ENCODE measurements at places on chromosomes 3 and 15.

DNA sequence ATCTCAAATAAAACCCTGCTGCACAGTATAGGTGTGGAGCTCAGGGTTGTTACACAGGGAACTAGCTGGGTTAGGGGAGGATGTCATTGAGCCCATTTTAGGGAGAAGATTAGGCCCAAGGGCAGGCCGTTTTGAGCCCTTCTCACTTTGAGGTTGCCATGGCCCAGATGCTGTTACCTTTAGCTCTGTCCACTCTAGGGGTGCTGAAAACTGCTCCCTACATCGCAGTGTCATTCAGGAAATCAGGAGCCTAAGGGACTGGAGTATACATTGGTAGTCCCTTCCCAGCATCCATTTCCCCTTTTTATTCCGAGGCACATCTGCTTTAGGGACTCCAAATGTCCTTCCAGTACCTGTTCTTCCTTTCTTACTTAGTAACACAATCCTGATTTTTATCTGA is 79.0 kb upstream of the SELENOK start:
- DNase-seq = no peak

DNA sequence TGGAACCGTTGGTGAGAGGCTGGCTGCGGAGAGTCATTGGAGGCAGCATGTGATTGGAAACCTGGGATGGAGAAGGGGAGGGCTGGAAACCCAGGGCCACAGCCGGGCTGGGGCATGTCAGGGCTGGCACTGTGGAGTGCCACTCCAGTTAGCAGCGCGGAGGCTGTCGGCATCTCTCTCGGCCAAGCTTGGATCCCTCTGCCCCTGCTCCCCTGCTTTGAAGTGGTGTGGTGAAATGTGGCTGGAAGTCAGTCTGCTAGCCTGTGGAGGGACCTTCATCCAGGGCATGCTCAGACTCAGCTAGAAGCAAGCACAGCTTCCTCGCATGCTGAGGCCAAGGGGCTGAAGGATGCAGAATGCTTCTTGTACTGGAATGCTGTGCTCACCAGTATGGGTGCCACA is 13.5 kb downstream of the SLCO3A1 start:
- DNase-seq = no peak

- DNase-seq = no peak
These were observed 20.4 kb downstream of the HACD3 start for GRCh38 chr15:65550681-65551098.

DNA sequence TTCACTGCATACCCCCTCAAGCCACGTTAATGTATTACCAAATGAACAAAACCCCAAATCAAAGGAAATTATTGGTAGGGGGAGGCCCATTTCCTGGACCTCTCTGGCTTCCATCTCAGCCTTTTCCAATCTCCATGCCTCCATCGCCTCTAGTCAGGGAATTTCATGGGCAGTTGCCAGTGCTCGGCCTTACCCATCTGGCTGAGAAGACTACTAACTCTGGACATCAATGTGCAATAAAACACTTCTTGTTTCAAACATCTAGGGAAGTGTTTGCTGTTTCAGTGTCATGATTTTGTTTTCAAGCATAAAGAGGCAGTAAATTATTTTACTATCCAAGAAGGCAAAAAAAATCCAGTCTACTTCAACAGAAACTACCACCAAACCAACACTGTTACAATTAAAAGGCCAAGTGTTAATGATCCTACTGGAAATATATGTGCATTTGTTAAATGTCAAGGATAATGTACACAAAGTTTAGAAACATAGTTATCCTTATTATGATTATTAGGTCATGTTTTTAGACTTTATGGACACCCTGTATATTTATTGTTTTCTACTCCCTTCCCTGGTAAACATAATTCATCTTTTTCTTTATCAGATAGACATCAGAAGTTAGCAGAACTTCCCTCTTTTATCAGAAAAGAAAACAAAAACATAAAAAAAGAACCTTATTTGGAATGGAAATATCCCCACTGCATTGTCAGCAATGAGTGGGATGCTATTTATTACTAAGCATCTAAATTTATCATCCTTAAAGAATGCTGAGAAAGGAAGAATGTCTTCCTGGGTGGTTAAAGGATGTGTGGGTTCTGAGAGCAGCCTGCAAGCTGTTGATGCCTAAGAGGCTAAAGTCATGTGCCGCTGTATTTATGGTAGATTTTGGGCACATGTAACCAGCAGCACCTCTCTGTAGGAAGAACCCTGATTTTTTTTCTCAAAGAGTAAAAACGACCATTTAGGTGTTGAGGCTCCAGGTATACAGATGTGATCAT is 15.2 kb downstream of the LDHAL6B start:
- DNase-seq = peak; percentile 48

DNA sequence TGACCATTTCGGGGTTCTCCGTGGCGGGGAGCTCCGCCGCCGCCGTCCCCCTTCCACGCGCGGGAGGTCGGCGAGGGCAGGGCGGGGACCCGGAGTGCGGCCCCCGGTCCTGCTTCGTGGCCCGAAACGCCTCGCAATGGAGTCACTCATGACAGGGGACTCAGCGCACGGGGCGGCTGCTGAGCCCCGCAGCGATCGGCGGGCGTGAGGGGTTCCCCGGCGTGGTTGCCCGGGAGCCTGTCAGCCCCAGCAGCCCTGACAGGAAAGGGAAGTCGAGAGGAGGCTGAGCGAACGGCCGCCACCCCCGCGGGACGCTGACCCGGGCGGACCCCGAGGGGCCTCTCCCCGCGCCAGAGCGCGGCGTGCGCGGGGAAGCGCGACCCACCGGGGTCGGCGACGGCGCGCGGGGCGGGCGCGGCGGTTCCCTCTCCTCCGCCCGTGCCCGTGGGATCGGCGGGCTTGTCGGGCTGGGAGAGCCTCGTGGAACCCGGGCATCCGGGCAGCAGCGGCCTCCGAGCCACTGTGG is 564 bp upstream of the PIGZ start:
- DNase-seq = peak; percentile 60

DNA sequence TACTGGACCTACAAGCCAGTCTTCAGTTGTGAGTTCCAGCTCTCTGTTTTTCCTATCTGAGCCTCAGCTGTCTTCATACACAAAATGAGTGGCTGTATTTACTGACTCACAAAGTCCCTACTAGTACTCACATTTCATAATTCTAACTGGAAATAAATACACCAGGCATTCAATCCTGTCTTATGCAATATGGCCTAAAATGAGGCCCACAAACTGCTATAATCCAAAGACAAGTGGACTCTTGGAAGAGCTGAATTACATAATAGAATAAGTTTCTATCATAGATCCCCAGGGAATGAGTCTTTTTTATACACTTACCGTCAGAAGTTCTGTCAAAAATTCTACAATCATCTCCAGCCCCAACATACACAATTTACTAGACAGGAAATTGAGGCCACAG is 211.9 kb downstream of the LRRN1 start:
- no peak for DNase-seq

- no peak for DNase-seq
These were observed 325.9 kb downstream of the MECOM start for GRCh38 chr3:169337500-169338078.

GRCh38 chr15:65377105-65377975 is 462 bp downstream of the IGDCC3 start:
- DNase-seq = no peak

GRCh38 chr3:58953288-58953687 is 96.5 kb downstream of the CFAP20DC start:
- no peak for DNase-seq

DNA sequence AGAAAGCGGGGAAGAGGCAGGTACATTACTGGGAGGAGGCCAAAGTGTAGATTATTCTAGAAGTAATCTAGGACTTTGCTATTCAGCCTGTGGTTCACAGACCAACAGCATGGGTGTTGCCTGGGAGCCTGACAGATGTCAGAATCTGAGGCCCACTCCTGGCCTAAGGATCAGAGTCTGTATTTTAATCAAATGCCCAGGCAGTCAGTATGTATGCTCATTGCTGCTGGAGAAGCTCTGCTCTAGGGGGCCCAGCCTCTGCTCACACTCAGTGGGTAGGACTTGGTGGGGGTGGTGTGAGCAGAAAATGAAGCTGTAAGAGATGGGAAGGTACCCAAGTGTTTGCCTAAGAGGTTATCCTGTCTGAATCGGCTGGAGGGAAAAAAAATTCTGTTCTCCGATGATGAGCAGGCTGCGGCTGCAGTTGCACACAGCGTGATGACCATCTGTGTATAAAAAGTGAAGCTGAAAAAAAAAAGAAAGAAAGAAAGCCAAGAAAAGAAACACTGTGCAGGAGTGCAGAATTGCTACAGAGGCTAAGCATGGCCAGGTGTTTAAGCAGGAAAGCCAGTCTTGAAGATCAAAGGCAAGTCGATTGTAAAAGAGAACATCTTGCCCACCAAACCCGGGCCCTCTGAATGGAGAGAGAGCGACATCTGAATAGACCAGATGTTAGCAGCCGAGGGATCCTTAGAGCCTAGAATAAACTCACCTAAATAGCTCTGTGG is 65.2 kb downstream of the EIF4E3 start:
- DNase-seq = no peak

- DNase-seq = no peak
These were observed 69.3 kb downstream of the MYH15 start for GRCh38 chr3:108441071-108441507.

- no peak for DNase-seq
These were observed 170.3 kb downstream of the NSMCE3 start for GRCh38 chr15:29099131-29099880.

- no peak for DNase-seq
These were observed 233.2 kb upstream of the TMCO5A start for GRCh38 chr15:37701230-37701629.

DNA sequence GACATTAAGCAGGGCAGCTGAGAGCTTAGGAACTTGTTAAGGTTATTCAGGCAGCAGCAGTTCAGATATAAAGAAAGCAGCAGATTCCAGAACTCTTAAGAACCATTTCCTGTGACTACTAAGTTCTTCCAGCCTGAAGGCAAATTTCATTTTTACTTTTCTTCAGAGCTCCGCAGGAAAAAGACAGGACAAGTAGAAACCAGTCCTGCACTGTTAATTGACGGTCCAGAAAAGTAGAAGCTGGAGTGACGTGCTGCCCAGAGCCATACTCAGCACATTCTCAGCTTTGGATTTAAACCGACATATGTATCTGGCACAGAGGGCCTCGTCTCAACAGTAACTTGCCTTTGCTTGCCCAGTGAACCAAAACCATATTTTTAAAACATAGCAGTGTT is 219.4 kb upstream of the STRIT1 start:
- no peak for DNase-seq

GRCh38 chr3:89360156-89360555 is 252.7 kb downstream of the EPHA3 start:
- DNase-seq = no peak

DNA sequence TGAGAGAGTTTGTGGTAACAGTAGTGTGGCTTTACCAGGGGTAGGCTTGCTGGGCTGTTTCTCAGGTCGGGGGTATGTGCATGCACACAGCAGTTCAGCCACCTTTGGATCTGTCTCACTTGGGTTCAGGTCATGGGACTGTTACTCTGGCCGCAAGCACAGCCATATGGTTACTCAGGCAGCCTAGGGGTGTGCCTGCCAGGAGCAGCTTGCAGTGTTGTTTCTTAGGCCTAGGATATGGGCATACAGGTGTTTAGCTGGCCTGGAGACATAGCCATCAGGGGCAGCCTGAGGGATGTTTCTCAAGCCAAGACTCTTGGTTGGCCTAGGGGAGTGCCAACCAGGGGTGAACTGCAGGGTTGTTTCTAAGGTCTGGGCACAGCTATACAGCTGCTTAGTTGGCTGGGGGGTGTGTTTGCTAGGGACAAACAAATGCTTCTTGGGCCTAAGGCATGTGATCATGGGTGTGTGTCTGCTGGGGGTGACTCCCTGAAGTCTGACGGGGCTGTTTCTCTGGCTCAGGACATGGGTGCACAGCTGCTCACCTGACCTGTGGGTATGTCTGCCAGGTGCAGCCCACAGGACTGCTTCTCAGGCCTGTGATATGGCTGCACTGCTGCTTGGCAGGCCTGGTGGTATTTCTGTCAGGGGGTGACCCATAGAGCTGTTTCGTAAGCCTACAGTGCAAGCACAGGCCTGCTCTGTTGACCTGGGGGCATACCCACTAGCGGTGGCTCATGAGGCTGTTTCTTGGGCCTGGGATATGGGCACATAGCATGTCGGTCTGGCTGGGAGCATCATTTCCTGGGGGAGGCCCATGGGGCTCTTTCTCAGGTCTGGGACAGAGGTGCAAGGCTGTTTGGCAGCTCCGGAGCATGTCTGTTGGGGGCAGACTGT is 168.0 kb upstream of the THRB start:
- no peak for DNase-seq

DNA sequence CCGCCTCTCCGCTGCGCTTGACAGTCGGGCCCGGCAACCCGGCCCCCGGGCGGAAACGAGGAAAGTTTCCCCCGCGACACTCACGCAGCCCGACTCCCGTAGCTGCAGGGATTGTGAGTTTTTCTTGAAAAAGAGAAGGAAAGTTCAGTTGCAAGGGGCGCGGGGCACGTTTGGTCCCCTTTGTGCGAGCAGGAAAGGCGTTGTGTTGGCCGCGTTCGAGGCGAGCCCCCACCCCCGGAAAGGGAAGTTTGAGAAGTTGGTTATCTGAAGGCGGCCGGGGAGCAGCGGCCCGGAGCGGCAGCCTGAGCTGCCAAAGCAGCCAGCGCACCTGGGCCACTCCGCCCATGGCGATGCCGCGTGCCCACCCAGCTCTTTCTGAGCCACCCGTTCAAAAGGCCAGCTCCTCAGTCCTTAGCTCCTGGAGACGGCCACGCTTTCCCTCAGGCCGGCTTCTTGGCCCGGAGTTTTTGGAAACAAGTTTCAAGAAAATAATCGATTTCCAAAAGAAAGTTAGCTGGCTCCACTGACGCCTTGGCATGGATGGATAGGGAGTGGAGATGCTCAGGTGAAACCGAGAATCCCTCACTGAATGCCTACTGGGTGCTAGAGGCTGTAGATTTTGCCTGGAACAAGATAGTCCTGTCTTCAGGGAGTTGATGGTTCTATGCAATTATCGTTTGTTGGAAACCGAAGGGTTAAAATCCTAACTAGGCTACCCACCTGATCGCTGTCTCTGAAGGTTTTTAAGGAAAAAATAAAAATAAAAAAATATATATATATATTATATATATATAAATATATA is 832 bp downstream of the TGFBR2 start:
- DNase-seq = peak; percentile 62

DNA sequence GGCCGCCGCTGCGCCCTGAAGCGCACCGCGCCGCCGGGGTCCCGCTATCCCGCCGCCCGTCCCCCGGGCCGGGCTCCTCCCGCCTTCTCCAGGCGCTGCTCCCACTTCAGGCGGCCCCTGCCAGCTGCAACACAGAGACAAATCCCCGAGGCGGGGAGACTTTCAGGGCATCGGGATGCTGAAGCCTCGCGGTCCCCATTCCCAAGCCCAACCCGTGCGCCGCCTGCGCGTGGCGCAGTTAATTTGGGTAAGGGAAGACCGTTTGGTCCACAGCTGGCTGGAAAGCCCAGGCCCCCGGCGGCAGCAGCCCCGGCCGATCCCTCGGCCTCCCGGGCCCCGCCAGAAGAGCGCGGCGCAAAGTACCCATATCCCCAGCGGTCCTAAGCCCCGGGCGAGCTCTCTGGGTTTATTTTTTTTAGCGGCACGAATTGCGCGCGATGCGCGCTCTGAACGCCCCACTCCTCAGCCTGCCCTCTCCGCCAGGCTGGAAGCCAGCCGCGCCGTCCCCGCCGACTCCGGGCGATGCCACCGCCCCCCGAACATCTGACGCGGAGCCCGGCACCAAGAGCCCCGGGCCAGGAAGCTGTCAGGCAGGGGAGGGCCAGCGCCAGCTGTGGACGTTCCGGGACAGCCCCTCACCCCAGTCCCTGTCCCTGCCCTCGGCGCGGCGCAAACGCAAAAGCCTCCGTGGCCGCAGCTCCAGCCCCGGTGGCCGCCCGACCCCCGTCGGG is 517 bp downstream of the FBN1 start:
- no peak for DNase-seq

GRCh38 chr15:78314181-78314581 is 14.8 kb upstream of the SKIC8 start:
- no peak for DNase-seq

- no peak for DNase-seq
These were observed 435.4 kb upstream of the GOLIM4 start for GRCh38 chr3:168531116-168531515.

GRCh38 chr15:58475573-58476524 is 44.1 kb downstream of the LIPC start:
- peak; percentile 36 for DNase-seq
